Stimulated activated CD4-positive, alpha-beta T cell treated with anti-CD3 and anti-CD28 coated beads, Interleukin-1b, Interleukin-23, amount 100 ng/mL, for 1 hour (primary cell): ENCODE measurements at places on chromosomes 11 and 22.

- no peak for DNase-seq
Measured at GRCh38 chr11:94737171-94737611, 31.0 kb upstream of the AMOTL1 start.

- no peak for DNase-seq
Measured at GRCh38 chr11:77104727-77105126, 2.1 kb downstream of the OMP start.

DNA sequence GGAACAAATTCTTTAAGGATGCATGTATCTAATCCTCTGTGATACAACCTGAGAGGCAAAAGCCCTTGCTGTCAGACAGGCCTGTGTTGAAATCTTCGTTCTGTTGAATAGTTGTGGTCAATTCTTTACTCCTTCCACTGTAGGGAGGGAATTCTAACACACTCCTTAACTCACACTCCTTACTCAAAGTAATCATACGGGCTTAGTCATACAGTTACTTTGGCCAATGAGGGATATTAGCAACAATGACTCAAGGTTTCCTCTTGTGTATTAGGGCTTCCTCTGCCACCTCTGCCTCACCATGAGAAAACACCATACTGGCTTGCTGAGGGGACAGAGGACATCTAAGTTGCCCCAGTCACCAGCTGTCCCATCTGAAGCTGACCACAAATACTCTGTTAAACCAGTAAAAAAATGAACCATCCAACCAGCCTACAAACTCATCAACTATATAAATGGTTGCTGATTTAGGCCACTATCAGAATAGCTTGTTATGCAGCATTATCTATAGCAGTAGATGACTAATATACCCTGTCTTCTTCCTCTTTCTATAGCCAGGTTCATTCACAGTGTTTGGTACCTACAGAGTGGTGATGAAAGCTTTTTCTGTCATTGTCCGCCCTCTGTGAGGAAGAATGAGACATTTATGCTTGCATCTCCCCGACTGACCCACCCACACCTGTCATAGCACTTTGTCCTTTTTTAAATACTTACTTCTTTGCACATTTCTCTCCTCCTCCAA, 322.8 kb upstream of the SYN3 start:
- no peak for DNase-seq

GRCh38 chr11:125364121-125364826, 131.8 kb downstream of the FEZ1 start:
- no peak for DNase-seq

- no peak for DNase-seq
Measured at GRCh38 chr11:76668362-76669155, 2.0 kb downstream of the LRRC32 start.

DNA sequence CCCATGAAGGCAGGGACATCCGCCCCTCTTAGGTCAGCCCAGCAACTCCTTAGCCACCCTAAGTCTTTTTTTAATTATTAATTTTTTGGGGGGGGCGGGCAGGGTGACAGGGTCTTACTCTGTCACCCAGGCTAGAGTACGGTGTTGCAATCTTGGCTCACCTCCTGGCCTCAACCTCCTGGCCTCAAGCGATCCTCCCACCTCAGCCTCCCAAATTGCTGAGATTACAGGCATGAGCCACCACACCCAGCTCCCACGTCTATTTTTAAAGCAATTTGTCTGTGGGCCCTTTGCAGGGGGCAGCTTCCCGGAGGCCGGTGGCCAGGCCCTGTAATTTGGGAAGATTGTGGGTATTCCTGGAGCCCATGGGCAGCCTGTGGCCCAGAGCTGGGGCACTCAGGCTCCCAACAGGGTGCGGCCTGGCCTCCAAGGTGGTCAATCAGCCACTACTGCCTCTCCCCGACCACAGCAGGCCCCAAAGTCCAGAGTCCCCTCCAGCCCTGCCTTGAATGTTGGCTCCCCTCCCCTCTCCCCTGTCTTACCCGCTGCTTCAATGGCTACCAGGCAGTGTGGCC, 27.2 kb downstream of the CREB3L1 start:
- no peak for DNase-seq

DNA sequence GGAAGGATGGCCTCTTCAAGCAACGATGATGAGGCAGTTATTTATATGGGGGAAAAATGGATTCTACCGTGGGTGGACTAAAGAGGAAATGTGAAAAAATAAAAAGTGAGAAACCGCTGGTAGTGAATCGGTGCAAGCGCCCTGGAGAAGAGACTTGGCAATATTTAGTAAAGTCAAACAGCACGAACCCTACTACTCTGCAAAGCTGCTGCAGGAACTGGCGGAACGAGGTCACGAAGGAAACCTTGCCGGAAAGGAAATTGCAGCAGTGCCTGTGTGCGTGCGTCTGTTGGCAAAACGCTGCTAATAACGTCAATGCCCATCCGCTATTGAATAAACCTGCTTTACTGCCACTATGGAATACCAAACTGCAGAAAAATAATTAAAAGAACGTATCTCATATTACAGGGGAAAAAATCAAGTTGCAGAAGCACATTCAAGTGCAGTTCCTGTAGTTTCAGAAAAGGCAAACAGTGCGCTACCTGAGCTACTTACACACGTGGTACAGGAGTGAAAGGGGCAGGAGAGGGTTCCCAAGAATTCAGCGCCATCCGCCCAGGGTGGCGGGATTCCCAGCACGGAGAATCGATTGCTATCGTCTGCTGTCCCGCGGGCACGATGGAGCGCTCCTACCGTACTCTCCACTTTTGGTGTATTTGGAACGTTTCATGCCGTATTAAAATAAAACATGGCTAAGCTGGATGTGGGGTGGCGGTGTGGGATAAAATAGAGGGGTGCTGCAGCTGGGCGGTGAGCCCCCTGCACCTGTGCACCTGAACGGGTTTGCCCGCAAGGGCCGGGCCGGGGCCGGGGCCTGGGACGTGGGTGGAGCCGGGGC, 585 bp upstream of the NADSYN1 start:
- DNase-seq: no peak

GRCh38 chr11:122812638-122813037, 25.7 kb upstream of the CRTAM start:
- no peak for DNase-seq

DNA sequence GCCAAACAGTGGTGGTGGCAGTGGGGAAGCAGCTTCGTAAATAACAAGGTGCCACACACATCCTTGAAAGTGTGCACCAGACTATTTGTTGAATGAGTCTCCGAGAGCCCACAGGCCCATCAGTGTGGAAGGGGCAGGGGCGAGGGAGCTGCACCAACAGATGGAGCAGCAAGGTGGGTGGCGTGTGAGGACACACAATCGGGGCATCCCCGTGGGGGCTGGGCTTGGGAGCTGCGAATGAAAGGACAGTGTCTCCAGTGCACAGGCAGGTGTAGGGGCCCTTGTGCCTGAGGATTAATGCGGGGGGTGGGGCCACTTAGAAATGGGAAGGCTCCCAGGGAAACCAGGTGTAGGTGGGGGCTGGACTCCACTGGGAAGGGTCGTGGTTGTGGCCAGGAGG, 2.8 kb downstream of the NRXN2 start:
- DNase-seq: no peak

DNA sequence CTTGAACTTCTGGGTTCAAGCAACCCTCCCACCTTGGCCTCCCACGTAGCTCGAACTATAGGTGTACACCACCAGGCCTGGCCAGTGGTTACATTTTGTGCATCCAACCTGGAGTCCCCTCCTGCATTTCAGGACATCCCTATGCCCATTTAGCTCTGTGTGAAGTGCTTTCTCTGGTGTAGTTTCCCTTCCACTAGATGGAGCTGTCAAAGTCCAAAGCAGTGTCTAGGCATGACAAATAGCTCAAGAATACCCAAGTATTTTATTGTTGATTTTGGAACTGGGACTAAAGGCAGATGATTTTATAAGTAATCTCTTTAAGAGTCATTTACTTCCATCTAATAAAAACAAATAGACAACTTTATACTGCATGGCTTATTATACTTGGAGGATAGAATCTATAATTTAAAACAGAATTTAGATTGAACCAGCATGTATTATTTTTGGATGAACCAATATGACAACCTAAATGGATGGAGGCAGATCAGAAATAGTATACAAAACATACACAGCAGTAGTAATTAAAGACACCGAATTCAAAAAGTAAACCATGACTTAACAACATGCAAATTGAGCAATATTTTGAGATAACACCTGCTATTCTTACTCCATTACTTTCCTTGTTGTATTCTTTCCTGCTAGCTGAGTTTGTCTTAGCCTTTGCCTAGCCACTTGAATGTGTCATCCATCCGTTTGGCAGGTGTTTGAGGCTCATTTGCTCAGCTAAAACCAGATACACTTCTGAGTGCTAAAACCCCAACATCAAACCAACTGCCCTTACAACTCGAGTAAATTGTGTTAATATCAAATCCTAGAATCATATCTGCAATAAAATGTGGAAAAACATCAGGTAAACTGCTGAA, 37.7 kb downstream of the EIF4ENIF1 start:
- DNase-seq: no peak

- no peak for DNase-seq
Measured at GRCh38 chr22:50262460-50262911, 1.0 kb upstream of the MAPK12 start.

DNA sequence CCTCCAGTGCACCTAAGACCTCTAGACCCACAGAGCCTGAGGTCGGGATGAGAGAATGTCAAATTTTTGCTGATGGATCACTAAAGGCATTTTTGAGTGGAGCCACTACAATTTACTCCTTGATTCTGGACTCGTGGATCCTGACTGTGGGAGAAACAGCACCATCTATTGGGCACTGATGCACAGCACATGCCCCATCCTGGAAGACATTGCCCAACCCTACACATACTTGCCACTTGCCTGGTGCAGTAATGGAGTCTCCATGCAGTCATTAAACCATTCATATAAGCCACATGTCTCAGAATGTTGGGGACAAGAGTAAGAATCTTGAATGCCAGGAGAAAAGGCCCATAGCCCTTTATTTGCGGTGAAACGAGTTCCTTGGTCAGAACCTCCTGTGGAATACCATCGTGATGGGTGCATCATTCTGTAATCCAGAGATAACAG, 103.9 kb downstream of the GGTLC2 start:
- DNase-seq: no peak

DNA sequence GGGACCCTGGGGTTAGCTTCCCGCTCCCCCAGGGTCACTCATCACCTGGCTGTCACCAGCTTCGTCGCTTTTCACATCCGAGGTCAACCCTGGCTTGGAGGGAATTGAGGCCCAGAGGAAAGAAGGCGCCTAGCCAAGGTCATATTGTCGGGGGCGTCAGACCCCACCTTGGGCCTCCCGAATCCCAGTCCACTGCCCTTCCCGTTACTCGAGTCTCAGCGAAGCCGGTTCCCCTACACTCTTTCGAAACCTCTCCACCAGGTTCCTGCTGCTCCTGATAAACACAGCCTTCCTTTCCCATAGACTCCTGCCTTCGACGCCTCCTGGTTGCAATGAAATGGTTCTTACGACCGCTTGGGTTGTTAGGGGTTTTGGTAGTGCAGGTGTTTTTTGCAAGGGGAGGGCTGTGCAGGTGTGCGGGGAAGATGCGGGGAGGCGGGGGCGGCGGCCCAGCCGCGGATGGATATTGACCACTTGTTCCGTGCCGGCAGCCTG, 642 bp downstream of the NAA40 start:
- no peak for DNase-seq

DNA sequence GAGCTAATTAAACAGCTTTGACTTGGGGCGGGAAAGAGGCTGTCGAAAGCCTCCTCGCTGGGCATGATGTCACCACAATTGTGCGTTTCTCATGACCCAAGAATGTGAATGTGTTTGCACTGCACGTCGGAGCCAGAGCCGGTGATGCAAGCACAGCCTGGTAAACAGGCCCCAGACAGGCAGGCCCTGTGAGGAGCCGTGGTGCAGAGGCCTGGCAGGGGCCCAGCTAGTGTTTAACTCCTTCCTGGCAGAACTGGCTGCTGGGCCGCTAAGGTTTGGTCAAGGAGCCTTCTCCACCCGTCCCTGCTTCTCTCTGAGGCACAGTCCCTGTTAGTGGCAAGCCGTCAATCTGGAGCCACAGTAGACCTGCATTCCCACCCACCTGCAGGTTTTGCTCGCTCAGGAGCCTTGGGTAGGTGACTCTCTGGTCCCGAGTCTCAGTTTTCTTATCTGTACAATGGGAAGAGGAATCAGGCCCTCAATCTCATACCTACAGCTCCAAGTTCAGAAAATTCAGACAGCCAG, 25.4 kb upstream of the SMTN start:
- DNase-seq: no peak

DNA sequence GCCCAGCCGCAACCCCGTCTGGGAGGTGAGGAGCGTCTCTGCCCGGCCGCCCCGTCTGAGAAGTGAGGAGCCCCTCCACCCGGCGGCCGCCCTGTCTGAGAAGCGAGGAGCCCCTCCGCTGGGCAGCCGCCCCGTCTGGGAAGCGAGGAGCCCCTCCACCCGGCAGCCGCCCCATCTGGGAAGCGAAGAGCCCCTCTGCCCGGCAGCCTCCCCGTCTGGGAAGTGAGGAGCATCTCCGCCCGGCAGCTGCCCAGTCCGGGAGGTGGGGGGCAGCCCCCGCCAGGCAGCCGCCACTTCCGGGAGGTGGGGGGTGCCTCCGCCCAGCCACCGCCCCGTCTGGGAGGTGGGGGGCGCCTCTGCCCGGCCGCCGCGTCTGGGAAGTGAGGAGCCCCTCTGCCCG, 70.6 kb downstream of the STK33 start:
- no peak for DNase-seq

DNA sequence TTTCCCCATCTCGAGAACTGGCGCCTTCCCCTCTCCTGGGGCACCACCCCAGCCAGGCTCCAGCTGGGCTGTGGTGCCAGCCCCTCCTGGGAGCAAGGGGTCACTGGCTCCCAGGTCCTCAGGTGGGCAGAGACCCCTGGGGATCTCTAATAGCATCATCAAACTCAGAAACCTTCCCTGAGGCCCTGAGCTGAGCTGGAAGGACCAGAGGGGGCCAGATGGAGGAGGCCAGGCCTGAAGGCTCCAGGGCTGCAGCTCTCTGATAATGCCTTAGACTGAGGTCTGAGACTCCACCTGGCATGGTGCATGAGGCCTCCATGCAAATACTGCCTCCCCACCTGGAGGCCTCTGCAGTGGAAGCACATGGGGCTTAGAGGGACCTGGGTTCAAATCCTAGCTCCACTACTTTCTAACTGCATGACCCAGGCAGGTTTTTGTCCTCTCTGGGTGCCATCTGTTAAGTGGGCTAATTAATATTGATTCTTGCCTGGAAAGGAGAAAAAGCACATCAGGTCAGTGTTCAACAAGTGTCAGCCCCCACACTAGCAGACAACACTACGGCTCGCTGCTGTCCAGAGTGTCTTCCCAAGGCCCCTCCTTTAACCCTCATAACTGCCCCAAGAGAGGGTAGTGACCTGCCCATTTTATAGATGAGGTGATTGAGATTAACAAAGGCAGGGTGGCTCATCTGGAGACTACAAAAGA, 1.5 kb downstream of the MAPK8IP1 start:
- DNase-seq: no peak

- DNase-seq: no peak
Measured at GRCh38 chr11:119320776-119321524, 4.0 kb upstream of the MCAM start.

- DNase-seq: no peak
Measured at GRCh38 chr11:71170624-71171423, 81.6 kb downstream of the SHANK2 start.
